NCI-H82 (cell line): ENCODE measurements at places on chromosomes 13 and 19.

DNA sequence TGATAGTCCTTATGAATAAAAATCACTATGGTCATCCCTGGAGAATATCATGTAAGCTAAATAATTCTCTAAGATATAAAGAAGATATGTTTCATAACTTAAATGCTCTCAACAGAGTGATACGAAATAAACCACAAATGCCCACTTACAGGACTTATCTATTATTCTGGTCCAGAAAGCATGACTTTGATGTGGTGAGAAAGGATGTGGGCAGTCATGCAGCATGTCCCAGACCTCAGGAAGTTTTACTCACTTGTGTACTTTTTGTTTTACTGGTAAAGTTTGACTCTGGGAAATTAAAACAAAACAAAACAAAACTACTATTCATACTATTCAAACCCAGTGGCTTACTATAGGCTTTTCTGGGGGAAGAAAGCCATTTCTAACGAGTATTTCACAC, 483.2 kb upstream of the SLITRK6 start:
- no peak for DNase-seq

DNA sequence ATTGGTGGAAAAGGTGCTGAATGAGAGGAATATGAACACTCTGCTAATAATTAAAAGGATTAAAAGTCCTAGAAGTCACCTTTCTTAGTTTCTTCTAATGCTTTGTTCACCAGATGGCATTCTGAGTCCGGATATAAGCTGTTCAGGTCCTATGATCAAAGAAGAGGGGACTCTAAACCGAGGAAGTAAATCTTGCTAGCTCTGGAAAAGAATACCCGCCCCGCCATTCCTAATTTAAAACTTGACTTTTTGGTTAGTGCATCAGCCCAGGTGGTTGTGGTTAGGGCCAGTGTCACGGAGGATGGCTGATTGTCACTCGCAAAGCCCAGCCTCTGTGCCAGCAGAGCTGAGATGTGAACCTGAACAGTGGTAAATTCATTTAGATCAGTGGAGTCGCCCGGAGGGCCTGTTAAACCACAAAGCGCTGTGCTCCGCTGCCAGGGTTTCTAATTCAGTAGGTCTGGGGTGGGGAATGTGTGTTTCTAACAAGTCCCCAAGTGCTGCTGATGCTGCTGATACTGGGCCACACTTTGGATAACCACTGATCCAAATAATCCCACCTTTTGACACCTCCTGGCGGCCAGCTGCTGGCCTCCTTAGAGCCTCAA, 425.4 kb downstream of the DCT start:
- DNase-seq = peak; percentile 99

- DNase-seq = no peak
These were observed 92.3 kb upstream of the ANKRD10 start for GRCh38 chr13:111007209-111007608.

GRCh38 chr19:42850981-42851717, 28.4 kb downstream of the PSG1 start:
- DNase-seq = no peak

DNA sequence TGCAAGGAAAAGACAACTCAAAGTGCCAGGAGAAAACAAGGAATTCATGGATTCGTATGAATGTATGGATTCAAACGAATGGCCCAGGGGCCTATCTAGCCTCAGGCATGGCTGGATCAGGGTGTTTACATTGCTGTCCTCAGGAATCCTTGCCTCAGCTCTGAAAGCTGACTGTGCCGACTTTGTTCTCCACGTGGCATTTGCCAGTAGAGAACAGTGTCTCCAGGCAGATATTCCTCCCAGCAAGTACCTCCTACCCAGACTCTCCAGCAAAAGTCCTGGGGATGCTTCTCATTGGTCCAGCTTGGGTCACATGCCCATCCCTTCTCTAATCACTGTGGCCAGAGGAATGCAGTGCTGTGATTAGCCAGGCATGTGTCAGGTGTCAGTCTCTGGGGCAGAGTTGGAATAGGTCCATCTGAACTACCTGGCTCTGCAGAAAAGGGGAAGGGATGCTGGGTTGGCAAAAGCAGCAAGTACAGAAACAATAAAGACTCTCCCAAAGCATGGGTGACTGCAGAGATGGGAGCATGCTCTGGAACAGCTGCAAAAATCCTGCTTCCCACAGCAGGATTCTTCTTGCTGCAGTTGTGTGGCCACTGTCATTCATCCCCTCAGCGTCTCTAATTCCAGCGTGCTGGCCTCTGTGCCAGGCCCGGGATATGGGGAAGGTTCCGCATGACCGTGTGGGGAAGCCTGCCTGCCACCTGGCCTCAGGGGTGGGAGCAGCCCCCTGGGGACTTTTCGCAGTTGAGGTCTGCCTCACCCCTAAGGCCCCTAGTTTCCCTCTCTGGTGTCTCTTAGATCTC, 30.0 kb downstream of the CCNE1 start:
- DNase-seq = peak; percentile 83

DNA sequence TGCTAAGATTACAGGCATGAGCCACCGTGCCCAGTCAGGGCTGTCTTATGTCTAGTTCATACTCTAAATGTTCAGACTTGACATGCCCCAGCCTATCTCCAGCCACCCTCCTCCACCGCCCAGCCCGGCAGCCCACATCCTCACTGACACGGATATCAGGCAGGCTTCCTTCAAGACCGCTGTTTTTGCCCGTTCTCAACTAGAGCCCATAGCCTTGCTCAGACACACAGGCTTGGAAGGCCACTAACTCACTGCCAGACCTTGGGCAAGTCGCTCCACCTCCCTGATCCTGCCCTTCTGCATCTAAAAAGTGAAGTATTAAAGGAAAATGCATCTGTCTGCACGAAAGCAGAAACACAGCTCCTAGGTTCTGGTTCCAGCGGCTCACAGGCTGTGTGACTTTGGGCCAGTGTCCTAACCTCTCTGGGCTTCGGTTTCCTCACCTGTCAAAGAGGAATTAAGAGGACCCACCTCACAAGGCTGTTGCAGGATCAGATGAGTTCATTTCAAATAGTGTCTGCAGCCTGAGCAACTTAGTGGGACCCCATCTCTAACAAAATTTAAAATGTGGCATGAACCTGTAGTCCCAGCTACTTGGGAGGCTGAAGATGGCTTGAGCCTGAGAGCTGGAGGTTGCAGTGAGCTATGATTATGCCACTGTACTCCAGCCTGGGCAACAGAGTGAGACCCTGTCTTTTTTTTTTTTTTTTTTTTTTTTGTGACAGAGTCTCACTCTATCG, 14.5 kb upstream of the CERS4 start:
- DNase-seq = no peak

- DNase-seq = no peak
These were observed 400.6 kb downstream of the HS6ST3 start for GRCh38 chr13:96490496-96490989.

DNA sequence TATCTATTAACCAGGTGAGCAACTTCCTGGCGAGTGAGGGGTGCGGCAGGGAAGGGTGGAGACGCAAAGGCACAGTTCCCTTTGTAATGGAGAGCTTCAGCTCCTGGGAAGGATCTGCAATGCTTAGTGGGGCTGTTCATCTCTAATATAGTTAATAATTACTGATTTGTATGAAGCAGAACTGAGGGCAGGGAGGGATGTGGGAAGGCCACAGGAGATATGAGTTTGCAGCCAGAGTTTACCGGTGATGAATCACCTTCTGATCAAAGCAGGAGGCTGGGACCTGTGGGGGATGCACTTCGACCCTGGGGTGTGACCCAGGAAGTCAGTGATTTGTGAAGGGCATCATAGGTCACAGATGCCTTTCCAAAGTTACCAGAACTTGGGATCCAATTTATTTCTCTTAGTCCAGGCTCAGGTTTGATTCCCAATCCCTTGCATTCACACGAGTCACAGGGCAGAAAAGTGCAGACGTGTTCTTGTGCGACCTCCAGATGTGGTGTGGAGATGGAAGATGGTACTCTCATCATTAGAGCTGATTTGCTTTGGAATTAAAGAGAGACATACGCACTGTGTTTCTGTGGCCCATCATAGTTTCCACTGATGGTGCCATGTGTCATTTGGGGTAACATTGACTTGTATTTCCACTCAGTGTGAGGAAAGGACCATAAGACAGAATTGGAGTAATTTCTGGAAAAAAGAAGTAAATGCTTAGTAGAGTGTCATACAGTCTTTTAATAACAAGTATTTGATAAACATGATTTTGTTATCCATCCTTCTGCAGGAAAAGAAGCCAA, 55.0 kb downstream of the LRCH1 start:
- DNase-seq = no peak

DNA sequence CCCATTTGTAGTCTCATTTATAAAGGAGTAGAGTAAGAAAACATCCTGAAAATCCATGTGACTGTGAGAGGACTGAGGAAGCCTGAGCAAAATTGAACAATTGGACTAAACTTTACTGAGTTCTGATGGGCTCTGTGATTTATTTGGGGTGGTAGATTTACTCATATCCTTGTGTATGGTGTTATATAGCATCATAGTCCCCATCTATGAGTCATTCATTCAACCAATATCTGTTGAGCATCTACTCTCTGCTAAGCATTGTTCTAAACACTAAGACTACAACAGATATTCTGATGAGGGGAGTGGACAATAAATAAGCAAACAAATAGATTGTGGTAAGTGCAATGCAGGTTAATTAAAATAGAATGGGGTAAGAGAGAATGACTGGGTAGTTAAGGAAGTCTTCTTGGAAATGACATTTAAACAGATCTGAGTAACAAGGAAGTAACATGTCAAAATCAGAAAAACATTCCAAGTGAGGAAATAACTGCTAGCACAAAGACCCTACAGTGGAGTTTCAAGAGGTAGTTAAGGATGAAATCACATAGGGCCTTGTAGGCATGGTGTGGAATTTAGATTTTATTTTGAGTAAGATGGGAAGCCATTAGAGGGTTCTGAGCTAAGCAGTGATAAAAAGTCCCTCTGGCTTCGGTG, 36.3 kb upstream of the MLNR start:
- no peak for DNase-seq

DNA sequence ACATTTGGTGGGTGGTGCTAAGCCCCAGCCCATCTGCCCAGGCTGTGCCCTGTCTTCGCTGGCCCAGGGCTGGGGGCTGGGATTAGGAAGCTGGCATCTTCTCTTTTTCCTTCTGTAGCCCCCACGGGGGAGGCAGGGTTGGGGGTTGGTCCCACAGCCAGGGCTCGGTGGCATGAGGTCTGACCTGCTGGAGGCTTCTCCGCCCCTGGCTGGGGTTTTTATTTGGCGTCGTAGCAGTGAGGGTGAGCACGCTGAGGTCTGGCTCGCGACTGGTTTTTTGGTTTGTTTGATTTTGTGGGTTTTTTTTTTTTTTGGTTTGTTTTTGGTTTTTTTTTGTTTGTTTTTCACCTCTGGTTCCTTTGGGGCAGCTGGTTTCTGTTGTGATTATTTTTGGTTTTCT, 14.7 kb downstream of the ZNF574 start:
- DNase-seq = peak; percentile 57

DNA sequence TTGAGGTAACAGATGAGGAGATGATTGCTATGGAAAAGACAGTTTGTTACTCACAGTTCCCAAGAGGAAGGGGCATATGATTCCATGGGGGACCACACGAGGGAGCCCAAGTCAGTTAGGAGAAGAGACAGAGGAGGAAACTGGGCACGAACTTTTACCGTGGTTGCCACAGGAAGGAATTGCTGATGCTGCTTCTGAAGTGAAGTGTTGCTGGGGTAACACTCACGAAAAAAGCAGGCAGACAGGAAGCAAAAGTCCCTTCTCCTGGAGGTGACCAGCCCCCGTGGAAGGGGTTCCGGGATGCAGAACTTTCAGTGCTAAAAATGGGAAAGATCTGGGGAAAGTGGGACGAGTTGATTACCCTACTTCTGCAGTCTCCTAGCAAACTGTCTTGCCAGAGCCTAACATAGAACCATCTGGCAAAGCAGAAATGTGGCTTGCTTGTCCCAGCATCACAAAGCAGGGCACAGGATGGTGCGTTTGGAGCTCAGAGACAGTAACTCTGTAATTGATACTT, 35.4 kb upstream of the MAP3K10 start:
- peak; percentile 61 for DNase-seq

GRCh38 chr13:49218493-49219051, 1.6 kb upstream of the MLNR start:
- peak; percentile 79 for DNase-seq

DNA sequence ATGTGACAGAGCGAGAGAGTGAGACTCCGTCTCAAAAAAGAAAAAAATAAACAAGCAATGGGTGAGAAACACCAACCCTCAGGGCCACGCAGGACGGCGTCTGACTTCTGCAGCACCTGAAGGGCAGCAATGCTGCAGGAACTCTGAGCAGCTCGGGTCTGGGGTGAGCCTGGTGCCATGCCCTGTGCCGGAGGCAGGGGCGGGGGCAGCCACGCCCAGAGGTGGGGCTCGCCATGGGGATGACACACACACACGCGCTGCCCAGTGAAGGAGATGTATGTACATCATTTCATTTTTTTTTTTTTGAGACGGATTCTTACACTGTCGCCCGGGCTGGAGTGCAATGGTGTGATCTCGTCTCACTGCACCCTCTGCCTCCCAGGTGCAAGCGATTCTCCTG, 24.3 kb downstream of the GPX4 start:
- DNase-seq = no peak

DNA sequence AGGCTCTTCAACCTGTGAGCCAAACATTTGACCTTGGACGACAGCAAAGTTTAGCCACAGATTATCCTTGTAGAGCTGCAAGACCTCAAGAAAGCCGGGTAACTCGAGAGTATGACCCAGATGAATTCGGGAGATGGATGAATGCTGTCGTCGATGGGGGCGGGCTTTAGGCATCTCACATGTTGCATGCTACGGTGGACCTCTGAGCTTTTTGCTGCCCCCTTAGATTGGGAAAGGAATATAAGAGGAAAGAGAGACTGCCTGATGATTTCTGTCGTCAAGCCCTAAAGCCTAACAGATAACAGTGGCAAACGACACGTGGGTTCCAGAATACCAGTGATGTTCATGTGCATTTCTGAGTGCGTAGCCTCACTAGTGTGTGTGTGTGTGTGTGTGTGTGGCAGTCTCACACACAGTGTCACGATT, 730 bp upstream of the ABCC4 start:
- peak; percentile 93 for DNase-seq

- DNase-seq = no peak
These were observed 18.7 kb upstream of the AURKC start for GRCh38 chr19:57212109-57212508.

GRCh38 chr19:47309038-47309437, 623 bp upstream of the C5AR1 start:
- peak; percentile 62 for DNase-seq

DNA sequence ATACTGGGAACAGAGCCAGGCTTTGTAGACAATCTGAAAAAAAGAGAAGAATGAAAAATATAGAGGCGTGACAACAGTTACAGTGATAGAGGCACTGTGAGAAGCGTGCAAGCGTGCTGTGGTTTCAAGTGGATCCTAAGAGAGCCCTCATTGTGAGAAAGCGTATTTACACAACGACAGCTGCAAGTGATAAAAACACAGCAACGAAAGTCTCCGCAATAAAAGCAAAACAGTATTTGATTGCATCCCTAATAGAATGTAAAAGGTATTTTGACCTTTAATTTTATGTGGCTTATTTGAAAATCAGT, 642.7 kb upstream of the ARGLU1 start:
- DNase-seq = no peak
